NCI-H187 treated with DMSO at 0.1 percent for 48 hours (cell line): ENCODE measurements at places on chromosomes 4 and X.
A peak's percentile ranks its signal among the peaks of the same experiment; 100 is the strongest.

- DNase-seq: peak; percentile 84
Observed at GRCh38 chr4:23904639-23905071, 14.8 kb upstream of the PPARGC1A start.

GRCh38 chr4:57403591-57403990 lies 293.4 kb upstream of the IGFBP7 start:
- DNase-seq: no peak

DNA sequence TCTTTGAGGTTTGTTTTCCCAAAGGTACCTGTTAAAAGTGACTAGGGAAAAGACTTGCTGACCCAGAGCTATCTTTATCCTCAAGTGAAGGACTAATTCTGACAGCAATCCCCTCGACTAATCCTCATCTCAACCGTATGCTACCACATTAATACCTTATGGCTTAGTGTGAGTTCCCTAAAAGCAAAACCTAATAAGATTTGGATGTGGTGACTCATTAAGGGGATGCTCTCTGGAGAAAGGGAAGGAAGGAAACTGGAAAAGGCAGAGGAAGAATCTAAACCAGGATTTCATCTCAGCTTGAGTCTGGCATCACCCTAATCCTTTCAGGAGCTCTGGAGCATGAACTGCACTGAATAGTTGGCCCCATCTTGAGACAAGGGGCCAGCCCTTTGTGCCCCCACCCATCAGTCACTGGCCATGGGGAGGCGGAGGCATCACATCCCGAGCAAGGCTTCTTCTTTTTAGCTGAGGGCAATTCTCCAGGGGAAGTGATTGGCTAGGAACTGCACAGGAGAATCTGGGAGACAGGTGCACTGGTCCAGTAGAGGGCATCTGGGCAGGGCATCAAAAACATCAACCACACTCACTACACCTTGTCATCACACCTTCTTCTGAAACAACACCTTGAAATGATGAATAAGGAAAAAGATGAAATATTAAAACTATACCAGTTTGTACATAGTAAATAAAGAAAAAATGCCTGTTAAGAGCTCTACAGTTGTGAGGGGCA lies 6.9 kb upstream of the BBS7 start:
- no peak for DNase-seq

DNA sequence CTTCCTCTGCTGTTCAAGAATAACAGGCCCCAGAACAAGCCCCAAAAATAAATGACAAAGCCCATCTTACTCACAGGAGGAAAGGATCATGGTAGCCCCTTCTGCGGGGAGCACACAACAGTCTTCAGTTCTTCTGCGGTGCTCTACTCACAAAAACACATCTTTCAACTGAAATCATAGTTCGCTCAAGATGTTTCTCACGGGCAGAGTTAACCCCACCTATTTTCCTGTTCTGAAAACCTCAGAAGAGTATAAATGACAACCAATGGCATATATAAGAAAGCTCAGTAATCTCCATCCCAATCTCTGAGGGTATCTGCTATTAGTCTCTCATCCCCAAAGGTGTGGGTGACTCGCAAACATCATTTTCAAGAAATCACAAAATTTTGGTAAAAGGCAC lies at the start of gene TXK:
Gene TXK, minus strand, starts transcription at position 170 of the 400 bp plus-strand sequence. Its CDS starts 80 bp downstream, at position 90.
- no peak for DNase-seq

GRCh38 chr4:150256225-150256620 lies 178.0 kb downstream of the DCLK2 start:
- no peak for DNase-seq

GRCh38 chr4:111546881-111547280 lies 598.4 kb upstream of the FAM241A start:
- DNase-seq: no peak

GRCh38 chrX:150873616-150874015 lies 24.9 kb downstream of the CD99L2 start:
- no peak for DNase-seq

GRCh38 chr4:84965553-84966381 lies 723 bp downstream of the WDFY3 start:
- no peak for DNase-seq

DNA sequence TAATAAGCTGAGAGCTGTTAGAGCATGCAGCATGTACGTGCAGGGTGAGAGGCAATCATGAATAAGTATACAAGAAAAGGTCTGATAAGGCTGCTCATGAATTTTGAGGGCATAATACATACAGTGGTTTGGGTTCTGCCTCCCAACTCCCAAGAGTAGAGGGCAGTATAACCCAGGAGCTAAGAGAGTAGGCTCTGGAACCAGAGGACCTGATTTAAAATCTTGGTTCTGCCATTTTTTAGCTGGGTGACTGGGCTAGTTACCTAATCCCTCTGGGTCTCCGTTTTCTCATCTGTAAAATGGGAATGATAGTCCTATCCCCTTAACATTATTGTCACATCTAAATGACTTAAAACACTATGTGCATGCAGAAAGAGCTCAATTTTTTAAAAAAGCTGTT lies 85.3 kb downstream of the LNX1 start:
- DNase-seq: no peak

- DNase-seq: no peak
Observed at GRCh38 chrX:46407036-46407752, 138.0 kb downstream of the ZNF674 start.

DNA sequence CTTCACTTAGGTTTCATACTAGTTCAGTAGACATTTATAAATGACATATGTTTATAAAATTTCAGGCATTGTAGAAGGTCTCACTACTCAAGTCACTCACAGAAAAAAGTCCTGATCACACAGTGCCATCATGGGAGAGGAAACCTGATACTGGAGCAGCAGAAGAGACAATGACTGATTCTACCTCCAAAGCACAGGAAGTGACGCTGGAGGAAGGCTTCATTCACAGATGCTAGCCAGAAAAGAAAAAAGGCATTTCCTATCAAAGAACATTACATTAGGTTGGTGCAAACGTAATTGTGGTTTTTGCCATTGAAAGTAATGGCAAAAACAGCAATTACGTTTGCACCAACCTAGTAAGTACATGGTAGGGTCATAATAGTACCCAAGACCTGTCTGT lies 79.5 kb downstream of the RASGEF1B start:
- DNase-seq: no peak

GRCh38 chrX:73455171-73455570 lies 8.3 kb downstream of the CDX4 start:
- DNase-seq: no peak

DNA sequence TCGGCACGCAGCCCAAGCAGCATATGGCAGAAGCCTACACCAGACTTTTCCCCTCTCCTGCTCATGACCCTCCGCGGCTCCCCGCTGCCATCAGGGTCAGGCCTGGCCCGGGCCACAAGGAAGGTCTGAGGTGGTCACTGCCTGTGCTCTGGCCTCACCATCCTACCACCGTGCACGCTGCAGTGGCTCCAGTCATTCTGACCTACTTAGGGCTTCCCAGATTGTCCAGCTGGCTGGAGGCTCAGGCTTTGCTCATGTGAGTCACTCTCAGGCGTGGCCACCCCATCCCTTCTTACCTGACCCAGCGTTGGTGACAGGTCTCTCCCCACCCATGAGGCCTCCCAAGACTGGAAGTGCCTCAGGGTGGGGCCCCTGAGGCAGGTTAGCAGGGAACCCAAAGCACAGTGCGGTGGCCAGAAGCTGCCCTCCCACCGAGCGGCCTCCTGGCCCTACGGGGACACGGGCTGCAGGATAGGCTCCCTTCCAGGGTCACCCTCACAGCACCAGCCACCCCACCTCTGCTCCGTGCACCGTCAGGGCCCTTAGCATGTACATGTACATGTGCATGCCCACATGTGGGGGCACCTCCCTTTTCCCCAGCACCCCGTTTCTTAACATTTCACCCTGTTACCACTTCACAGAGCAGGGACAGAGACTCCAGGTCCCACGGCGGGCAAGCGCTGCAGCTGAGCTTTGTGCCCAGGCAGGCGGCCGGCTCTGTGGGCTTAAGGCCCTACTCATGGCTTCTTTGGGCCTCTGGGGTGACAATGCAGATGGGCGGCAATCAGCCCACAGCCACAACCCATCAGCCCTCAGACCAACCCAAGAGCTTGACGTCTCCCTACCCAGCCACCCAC lies 2.2 kb downstream of the TREX2 start:
- DNase-seq: no peak

- no peak for DNase-seq
Observed at GRCh38 chrX:84175958-84176357, 12.0 kb downstream of the RPS6KA6 start.

GRCh38 chr4:157196046-157196445 lies 24.5 kb upstream of the GRIA2 start:
- DNase-seq: no peak

GRCh38 chr4:150569384-150569987 lies 12.5 kb upstream of the MAB21L2 start:
- DNase-seq: no peak

GRCh38 chr4:73070074-73070390 lies 516 bp upstream of the COX18 start:
- no peak for DNase-seq

DNA sequence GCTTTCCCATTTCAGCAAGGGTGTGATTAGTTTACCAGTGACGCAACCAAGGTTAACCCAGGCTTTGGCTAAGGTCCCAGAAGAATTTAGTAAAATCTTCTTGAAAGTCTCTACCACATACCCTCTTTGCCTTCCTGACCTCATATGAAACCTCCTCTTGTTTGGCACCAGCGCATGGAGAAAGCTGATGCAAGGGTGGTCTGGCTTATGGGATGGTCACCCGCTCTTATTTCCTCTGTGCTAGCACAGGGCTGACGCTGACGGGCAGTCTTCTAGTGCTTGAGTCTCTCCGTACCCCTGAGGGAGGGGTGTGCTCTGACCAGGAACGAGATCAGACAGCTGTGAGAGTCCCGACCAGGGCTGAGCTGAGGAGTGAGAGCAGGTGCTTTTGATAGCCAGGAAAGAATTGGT lies 137.6 kb downstream of the TENM3 start:
- DNase-seq: no peak
